ENCODE measurements at places on chromosomes 3 and 15.

DNA sequence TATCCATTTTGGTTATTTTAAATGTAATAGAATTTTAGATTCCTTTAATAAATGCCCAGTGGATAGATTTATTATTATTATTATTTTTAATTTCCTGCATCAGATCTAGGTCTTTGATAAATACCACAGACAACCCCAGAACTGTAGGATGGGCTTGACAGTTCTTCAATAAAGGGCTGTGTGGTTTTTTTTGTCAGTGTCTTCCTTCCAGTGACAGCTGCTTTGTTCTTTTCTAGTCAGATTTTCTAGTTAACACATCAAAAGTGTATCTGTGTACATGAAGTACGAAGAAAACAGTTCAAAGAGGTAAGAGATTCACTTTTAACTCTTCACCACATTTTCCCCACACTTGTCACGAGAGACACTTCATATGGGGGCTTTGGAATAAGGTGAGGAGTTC lies 120.3 kb downstream of the SAMMSON start:
- DNase-seq: no peak

DNA sequence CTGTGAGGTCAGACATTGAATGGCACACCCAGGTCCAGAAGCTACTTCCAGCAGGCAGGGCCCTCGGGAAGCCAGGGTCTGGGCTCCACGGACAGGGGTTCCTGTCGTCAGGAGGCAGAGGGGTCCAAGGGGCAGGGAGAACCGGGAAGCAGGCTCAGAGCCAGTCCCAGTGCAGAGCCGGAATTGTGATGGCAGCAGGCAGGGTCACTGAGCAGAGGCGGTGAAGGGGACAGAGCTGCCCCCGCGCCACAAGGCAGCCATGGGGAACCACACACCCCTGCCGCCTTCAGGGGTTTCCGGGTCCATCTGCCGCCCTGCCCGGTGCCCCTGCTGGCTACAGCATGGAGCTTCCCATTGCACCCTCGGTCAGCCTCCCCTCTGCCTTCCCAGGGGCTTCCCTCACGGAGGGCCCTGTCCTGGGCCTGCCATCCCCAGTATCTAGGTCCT lies 136.9 kb downstream of the NSMCE3 start:
- no peak for DNase-seq

- DNase-seq: no peak
These were observed 367.4 kb downstream of the GAP43 start for GRCh38 chr3:115990669-115991068.

DNA sequence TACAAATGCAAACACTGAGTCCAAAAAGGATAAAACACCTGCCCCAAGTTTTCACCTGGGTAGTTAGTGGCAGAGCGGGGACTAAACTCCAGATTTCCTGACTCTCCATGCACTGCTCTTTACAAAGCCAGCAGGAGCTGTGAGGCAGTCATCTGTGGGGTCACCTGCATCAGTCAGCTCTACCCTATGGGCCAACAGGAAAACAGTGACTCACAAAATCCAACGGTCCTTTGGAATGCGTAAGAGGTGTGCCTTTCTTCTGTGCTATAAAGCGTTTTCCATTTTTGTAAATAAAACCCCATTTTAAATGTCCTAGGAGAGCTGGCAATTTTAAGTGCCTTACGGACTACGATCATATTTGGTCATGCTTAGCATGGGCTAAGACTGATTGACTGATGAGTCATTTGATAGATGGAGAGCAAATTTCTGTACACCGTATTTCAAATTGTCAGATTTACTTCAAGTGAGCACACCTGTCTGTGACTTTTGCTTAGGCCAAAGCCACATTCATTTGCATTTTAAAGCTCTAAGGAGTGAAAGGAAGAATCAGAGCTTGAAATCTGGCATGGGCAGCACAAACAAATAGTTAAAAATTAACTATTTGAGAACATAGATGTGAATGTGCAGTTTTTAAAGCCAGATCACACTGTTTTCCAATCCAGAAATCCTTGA lies 4.4 kb upstream of the COL8A1 start:
- no peak for DNase-seq

DNA sequence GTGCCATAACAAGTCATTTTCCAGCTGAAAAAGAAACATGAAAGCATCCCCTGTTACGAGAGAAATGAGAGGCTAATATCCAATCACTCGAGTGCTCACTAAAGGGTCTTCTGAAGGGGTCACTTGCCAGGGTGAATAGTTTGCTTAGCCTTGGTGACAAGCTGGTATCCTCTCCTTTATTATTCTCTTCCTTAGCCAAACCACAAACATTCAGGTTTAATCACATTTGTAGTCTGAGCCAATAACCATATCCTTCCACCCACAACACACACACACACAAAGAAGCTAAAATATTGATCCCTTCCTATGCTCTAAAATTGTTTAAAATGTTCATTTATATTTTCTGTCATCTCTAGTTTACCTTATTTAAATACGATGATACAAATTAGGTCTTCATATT lies 240.5 kb upstream of the TMCO5A start:
- no peak for DNase-seq

DNA sequence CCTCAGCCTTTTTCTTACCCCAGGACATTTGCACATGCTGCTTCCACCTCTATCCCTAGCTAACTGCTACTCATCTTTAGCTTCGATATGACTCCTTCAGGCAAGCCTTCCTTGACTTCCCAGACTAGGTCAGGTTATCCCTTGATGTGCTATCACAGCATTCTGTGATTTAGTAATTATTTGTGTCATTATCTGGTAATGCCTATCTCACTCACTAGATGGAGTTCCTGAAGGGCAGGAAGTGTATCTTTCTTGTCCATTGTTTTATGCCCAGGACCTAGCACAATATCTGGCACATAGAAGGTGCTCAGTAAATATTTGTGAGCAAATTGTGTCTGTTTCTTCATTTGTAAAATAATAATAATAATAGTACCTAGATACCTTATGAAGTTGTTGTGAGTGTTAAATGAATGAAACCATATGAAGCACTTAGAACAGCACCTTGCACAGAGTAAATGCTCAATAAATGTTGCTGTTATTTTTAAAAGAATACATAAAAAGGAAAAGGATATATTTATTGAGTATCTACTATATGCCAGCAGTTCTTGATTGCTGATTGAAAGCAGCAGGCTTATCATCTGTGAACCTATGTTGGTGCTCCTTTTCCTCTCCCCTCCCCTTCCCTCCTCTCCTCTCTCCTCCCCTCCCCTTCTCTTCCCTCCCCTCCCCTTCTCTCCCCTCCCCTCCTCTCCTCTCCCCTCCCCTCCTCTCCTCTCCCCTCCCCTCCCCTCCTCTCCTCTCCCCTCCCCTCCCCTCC lies 31.5 kb downstream of the SQOR start:
- DNase-seq: no peak

- no peak for DNase-seq
These were observed 1.0 kb downstream of the C3orf38 start for GRCh38 chr3:88150806-88151205.

- DNase-seq: no peak
These were observed 524.5 kb upstream of the TGFBR2 start for GRCh38 chr3:30081904-30082303.

DNA sequence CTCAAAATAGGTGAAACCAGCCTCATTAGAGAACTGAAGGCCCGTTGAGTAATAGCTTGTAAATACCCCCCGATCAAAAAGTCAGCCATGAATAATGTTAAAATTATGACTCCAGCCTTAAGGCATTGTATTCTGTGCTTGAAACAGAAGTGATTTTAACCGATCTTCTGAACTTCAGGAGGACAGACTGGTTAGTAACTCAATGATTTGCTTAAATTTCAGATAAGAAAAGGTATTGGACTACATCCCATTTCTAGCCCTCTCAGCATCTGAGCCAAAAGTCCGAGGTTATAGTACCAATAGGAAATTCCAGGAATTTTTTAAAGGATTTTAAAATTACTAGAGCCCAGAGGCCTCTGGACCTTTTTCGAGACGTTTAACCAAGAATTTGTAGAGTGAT lies 67.7 kb upstream of the FGF12 start:
- DNase-seq: no peak

GRCh38 chr15:78306176-78306774 lies 6.9 kb upstream of the SKIC8 start:
- no peak for DNase-seq

GRCh38 chr15:47959617-47960413 lies 161.0 kb upstream of the SLC24A5 start:
- no peak for DNase-seq

- no peak for DNase-seq
These were observed 71.2 kb downstream of the CHDH start for GRCh38 chr3:53775018-53775417.

DNA sequence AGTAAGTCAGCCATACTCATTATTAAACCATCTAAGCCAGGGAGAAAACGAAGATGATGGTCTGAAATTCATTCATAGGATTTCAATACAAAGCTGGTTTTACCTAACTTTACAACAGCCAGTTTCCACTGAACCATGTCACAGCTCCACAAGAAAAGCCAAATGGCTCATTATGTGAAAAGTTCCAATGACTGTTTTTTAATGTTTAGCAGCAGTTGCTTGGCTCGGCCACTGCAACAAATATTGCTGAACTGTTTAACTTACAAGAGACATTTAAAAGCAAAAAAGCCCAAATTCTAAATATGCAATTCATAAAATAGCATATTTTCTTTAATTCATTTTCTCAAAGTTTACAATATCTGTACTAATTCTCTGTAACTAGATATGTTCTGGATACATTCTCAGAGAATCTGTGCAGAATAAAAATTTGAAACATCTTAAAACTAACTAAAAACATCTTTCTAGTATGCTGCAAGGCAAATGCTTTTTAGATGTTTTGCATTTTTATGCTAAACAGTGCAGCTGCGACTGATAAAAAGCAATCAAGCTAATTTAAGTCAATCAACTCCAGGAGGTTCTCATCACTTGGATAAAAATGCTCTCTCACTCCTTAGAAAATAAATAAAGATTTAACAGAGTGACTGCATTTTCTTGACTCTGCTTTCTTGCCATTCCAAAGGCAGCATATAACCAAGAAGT lies 356.5 kb downstream of the ERC2 start:
- no peak for DNase-seq

GRCh38 chr3:78990156-78990555 lies 777.6 kb downstream of the ROBO1 start:
- no peak for DNase-seq

GRCh38 chr15:69891070-69891536 lies 206.6 kb downstream of the TLE3 start:
- DNase-seq: no peak

- DNase-seq: no peak
These were observed 36.9 kb upstream of the PIAS1 start for GRCh38 chr15:68017201-68017600.

DNA sequence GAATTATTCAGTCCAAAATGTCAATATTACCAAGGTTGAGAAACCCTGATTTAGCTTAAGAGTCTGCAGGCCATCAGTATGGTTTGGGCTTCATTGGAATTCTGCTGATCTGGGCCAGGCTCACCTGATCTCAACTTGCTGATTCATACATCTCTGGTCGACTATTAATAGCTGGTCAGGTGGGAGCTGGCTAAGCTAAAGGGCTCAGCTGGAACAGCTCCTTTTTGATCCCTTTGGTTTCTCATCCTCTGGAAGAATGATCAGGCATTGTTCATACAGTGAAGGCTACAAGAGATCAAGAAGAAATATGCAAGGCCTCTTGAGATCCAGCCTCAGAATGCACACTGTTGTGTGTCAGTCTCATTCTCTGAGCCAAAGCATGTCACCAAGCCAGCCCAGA lies 123.3 kb upstream of the MME start:
- DNase-seq: no peak

- no peak for DNase-seq
These were observed 901 bp downstream of the ALS2CL start for GRCh38 chr3:46692566-46692990.

DNA sequence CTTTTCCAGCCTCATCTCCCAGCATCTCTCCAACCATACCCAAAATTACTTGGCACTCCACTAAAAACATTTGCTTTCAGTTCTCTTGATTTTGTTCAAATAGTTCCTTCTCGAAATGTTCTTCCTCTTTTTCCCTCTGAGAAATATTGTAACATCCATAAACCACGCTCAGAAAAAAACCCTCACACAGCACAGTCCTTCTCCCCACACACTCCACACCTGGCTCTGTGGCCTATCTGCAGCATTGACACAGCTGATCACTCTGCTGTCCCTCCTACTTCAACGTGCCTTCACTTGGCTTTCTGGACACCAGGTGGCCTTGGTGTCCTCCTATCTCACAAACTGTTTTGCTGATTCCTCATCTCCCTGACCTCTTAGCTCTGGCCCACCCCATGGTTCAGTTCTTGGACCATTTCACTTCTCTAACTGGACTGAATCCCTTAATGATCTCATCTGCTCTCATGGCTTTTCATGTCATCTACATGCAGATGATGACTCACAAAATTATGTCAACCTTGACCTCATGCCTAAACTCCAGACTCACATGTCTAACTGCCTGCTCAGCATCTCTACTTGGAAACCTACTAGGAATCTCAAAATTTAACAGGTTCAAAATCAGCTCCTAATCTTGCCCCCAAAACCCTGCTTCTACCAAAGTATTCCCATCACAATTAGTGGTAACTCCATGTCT lies 93.3 kb downstream of the TRIM42 start:
- DNase-seq: no peak

DNA sequence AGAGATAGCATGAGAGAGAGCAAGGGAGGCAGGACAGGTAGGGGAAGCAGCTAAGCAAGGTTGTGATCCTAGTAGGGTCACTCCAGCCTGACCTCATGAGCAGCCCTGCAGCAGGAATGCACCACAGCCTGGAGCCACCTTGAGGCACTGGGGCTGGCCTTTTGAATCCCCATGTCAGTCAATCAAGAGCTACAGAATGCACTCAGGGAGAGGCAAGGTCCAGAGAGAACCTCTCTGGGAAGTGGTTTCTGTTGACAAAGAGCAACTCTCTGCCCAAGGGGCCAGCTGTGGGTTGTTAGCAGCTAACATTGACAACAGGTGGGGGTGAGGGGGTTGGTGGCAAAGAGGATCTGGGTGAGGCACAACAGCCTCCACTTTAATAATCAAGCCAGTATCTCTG lies 54.6 kb downstream of the TRANK1 start:
- peak; percentile 50 for DNase-seq

DNA sequence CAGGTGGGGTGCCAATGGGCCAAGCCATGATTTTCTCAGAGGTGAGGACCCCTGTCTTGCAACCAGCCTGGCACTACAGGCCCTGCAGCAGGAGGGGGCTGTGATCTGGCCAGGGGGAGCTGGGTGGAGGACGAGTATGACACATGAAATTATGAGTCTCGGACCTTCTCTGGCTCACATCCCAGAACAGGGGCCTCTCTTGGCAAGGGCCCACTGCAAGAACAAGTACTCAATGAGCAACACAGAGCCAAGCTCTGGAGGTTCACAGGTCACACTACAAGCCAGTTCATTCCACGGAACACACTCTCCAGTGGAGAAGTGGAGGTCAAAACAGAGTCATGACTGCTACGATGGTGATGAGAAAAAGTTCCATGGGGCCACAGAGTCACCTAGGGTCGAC lies 28.3 kb downstream of the CCDC32 start:
- DNase-seq: no peak

DNA sequence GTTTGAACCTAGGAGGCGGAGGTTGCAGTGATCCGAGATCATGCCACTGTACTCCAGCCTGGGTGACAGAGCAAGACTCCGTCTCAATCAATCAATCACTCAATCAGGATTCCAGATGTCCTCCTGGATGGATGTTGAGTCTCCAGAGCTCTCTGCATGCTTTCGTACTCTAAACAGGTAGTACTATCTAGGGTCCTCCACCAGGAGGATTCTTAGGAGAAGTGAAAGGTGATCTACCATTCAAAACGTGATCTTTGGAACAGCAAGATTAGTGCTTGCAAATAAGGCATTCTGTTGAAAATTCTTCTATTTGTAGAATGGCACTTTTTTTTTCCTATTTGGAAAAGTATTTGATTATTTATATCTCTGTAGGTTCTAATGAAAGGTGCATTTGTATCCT lies 34.3 kb downstream of the CNOT10 start:
- no peak for DNase-seq

GRCh38 chr15:73626072-73626471 lies 7.1 kb downstream of the NPTN start:
- no peak for DNase-seq

All from ecto neural progenitor cell (in vitro differentiated cells).